A549 (cell line): ENCODE measurements at places on chromosomes 7 and 10.

GRCh38 chr7:30465046-30465810 is 13.4 kb downstream of the NOD1 start:
- no peak for DNase-seq

DNA sequence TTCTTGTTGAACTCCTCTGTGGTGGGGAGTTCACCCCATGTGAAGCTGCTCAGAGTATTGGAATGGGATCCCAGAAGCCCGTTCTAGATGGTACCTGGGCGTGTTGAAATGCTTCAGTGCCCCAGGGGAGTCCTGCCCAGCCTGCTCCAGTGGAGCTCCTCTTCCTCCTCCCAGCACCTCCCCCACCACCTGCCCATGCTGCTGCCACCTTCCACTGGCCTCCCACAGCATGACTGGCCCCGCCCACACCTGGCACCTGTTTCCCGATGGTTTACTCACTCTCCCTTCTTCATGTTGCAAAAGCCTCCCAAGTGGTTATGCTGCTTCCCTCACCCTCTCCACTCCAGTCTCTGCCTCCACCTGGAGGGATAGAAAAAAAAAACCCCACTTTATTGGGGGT is 32.2 kb upstream of the PCBD1 start:
- no peak for DNase-seq

GRCh38 chr7:76304888-76305375 is 2.5 kb downstream of the HSPB1 start:
- DNase-seq: no peak

DNA sequence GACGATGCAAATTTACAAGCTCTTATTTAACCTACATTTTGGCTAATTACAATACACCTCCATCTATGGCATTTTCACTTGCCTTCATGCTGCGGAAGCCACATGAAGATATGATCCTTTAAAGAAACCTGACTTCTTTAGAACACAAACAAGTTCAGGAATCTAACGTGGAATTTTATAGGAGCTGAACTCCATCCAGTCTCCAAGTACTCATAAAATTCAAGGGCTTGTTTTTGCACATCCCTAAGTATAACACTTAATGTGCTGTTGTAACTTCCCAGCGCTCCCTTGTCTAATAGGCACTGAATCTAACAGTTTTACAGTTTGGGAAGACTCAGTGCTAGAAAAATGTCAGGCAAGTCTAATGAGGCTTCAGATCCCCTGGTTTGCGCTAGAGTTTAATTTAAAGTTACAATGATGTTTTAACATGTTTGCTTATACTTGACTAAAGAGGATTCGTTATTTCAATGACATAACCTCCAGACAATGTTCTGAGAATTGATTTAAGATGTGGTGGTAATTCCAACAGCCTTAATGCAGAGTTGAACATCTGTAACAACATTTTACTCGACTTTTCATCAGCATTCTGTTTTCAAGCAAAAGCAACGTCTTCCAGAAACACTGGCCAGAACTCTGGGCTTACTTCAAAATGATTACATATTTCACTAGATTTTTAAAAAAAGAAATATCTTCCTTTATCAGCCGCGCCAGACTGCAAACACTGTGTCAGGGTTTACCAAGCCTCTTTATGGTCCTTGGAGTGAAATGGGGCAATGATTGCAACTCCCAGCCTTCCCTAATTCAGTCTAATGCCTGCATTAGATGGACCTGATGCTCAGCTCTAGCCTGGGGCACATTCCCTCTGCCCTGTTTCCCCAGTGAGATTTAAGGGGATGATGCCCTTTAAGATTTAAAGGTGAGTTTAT is 664.3 kb downstream of the KCNMA1 start:
- no peak for DNase-seq

- no peak for DNase-seq
Observed at GRCh38 chr7:2572101-2572842, 13.5 kb downstream of the IQCE start.

GRCh38 chr10:77350134-77350533 is 287.5 kb downstream of the KCNMA1 start:
- DNase-seq: no peak

DNA sequence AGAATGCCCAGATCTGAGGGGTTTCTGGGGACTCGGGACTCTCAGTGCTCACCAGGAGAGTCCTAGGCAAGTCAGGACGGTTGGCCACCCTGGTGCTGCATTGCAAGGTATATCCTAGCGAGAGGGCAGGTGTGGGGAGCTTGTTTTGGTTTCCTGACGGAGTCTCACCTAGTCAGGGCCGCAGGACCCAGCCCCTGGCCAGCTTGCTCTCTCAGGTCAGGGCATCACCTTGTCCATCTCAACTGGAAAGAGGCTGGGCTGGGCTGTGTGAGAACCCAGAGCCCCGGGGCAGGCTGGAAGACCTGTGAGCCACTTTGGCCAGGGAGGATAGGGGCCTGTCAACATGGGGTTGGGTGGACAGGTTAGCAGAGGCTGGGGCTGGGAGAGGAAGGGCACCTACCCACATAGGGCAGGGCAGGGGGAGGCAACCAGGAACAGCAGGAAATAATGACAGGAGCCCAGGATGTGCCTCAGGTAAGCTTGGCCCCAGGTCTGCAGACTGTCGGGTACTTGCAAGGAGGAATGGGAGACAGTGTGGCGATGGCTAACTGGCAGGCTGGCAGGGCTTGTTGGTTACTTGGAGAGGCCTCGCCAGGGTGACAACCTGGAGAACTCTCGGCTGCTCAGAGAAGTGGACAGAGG is 31.5 kb downstream of the DNAJB12 start:
- no peak for DNase-seq

- no peak for DNase-seq
Observed at GRCh38 chr10:36332926-36333325, 690.8 kb upstream of the FZD8 start.
